ENCODE measurements at places on chromosomes 5 and 9. TPM values are rescaled to one million over a fixed set of nuclear protein-coding genes. Genes with fewer than 3 reads are reported as not detected.

DNA sequence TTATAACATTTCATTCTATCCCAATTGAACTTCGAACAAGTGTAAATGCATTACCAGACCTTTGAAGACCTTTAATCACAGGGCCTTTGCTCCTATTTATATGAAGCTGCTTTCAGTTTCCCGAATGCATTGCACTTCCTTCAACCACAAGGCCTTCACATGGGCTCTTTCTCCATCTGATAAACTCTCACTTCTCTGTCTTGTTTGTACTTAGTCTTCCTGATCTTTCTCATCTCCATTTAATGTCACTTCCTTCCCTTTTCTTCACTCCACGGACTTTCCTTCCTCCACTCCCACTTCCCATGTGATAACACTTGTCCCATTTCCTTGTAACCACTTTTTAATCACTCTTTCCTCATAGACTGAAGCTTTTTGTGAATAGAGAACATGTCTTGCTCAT is 74.3 kb upstream of the TNC start:
- DNase-seq, result no peak

TAF11L10 gene
- polyA plus RNA-seq, result not detected

IFNA21 gene
- polyA plus RNA-seq, result not detected

CAMK4 gene
- 16.7 TPM for polyA plus RNA-seq

DNA sequence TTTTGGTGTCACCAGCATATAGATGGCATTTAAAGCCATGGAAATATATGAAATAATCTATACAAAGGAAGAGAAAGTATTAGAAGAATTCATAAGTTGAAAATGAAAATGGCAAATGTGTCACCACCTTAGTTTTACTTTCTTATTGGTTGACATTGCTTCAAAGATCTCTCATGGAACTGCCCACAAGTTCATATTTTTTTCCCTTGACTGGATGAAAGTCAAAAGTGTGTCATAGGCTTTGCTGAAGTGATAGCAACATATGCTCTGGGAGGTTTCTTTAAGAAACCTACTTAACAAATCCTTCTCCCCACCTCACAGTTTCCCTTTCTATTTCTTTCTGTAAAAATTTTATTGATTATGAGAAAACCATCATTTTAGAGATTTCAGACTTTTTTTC is 127.2 kb downstream of the VPS13A start:
- DNase-seq, result no peak

- DNase-seq, result peak; percentile 71
Measured at GRCh38 chr5:5306696-5307095, 115.8 kb upstream of the ICE1 start.

- DNase-seq, result no peak
Measured at GRCh38 chr9:68964102-68964541, 49.8 kb downstream of the PRKACG start.

GRCh38 chr5:81533629-81534405 is 139.9 kb upstream of the ACOT12 start:
- DNase-seq, result no peak

COMMD10 gene
- 44.3 TPM for polyA plus RNA-seq

DNA sequence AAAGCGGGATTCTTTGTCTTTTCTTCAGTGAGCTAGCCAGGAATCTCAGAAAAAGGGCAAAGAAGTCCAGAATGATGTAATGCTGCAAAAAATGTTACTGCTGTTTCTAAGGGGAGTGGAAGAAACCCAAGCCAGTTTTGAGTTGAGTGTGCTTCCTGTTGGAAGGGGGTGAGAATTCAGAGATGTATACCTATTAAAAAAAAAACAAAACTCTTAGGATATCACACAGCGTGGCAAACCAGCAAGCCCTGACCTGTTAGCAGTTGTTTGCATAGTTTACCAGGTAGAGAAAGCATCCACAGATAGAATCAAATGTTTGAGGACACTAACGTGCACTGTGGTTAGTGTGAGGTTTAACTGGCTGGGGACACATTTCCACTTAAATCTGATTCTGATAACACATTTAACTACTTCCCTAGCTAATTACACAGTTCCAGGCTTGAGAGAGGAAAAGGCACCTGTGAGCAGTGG is 11.4 kb downstream of the BASP1 start:
- DNase-seq, result no peak

DNA sequence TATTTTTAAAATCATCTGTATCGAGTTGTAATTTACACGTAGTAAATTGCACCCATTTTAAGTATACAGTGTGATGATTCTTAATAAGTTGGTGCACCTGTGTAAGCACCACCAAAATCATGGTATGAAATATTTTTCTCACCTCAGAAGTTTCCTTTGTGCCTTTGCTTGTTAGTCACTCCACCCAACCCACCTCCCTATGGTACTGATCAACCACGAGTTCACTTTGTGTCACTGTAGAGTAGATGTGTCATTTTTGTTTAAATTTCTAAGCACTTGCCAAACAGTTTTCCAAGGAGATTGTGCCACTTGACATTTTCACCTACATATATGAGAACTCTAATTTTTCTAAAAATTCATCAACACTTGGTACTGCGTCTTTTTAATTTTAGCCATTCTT is 806.5 kb downstream of the TLR4 start:
- no peak for DNase-seq

DNM1 gene
- polyA plus RNA-seq, result 78.7 TPM

ELAVL2 gene
- 4.5 TPM for polyA plus RNA-seq

GPX3 gene
- 149 TPM for polyA plus RNA-seq

DNA sequence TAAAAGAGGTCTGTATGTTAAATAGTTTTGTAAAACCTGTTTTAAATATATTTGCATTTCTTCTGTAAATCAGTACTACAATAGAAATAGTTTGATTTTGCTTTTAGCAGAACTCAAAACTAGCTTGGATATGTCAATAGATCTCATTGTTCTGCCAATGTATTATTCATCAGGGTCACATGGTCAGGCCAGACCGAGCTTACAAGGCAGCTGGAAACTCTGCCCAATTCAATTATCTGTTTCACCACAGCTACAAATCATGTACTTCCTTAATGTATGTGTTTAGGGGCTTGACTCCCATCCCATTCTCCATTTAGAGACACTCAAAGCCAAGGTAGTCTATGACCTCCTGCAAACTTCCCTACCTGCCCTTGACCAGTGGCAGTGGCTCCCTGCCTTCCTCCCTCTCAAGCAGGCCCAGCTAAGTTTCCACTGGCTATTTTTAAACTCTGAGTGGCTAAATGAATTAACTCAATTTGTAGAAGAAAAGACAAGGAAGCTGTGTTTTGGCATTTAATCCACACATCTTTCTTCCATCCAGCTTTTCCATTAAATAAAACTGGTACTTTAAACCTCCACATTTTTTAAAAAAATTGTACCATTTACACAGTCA is 46.4 kb upstream of the SELENOP start:
- no peak for DNase-seq

DNA sequence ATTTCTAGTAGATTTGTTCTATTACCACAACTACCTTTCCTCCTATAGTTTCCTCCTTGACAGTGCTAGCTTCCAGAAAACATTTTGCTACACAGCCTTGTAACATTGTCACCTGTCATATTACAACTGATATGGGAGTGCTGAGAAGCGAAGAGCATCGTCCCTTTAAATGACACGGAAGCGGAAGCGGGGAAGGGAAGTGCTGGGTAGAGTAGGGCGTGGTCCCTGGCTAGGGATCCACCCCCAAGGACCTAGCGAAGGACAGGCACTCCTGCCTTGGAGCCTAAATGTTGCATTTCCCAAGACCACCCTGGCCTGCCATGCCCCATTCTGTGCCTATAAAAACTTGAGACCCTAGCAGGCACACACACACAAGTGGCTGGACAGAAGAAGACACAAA is 57.4 kb upstream of the RANBP6 start:
- no peak for DNase-seq

PCDHB16 gene
- 7.0 TPM for polyA plus RNA-seq

SNCB gene
- polyA plus RNA-seq, result 0.21 TPM

- DNase-seq, result no peak
Measured at GRCh38 chr9:92798358-92798757, 33.7 kb upstream of the BICD2 start.

- DNase-seq, result peak; percentile 45
Measured at GRCh38 chr5:130720355-130720754, 444.7 kb downstream of the HINT1 start.

PCDHB12 gene
- polyA plus RNA-seq, result 7.6 TPM

DNA sequence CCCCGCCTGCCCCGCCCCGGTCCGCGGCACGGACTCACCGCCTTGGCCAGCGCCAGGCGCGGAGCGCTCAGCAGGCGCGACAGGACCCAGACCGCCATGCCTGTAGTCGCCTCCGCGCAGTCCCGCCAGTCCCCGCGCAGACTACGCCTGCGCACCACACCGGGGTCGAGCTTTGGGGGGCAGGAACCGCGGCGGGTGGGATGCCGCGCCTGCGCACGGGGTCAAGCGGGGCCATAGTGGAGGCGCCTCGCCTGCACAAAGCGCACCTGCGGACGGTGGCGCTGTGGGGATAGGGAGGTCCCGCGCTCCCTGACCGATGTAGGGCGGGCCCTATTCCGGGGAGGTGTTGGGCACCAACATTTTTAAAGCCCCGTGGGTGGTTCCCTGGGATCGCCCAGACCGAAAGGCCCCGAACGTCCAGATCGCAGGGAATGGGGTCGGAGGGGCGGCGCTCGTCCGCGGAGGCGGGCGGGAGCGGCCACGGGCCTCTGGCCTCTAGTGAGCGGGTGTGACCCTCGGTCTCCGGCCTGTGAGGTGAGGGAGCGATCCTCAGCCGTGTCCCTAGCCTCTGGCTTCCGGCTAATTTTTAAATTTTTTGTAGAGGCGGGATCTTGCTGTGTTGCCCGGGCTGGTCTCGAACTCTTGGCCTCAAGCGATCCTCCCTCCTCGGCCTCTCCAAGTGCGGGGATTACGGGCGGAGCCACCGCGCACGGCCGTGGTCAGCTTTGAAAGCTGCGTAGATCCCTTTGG is 70.8 kb upstream of the LPCAT1 start:
- DNase-seq, result peak; percentile 79

MRRF gene
- 41.3 TPM for polyA plus RNA-seq

- DNase-seq, result no peak
Measured at GRCh38 chr5:74392711-74393351, 247.7 kb downstream of the ENC1 start.

SUB1 gene
- 252 TPM for polyA plus RNA-seq

CAST gene
- polyA plus RNA-seq, result 163 TPM

GRCh38 chr5:81961651-81962440 is 10.0 kb upstream of the ATG10 start:
- DNase-seq, result no peak

DNA sequence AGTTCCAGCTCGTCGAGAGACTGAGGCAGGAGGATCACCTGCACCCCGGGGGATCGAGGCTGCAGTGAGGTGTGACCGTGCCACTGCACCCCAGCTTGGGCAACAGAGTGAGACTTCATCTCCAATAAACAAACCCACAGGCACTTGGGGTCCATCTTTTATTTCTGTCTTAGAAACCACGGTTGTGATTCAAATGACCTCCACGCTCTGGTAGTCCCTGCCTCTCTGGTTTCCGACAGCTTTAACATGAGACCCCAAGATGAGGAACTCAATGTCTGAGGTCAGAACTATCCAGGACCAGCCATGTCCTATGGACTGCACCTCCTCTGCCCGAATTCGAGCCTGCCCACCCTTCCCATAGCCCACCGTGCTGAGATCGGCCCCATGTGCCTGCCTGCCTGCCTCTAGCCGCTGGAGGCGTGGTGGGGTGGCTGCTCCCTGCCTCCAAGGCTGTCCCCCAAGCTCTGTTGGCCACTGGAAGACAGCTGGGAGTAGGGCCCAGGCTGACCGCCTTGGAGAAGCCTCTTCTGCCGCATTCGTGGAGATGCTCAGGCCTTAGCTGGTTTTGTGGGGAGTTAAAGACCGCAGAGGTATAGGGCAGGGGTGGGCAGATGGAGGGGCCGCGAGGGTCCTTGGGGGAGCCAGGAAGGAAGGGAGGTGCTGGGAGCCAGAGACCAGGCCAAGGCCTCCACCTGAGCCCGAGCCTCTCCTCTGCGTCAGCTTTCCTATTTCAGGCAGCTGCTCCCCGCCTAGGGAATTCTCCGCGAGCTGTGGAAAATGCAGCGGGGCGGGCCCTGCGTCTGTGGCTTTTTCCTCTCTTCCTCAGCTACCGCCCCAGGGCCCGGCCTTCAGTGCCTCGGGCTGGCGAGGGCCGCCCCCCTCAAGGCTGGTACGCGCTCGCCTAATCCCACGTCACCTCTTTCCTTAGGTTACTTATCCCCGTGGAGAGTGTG is 6.9 kb upstream of the WDR5 start:
- peak; percentile 56 for DNase-seq

SLC4A9 gene
- not detected for polyA plus RNA-seq

DNA sequence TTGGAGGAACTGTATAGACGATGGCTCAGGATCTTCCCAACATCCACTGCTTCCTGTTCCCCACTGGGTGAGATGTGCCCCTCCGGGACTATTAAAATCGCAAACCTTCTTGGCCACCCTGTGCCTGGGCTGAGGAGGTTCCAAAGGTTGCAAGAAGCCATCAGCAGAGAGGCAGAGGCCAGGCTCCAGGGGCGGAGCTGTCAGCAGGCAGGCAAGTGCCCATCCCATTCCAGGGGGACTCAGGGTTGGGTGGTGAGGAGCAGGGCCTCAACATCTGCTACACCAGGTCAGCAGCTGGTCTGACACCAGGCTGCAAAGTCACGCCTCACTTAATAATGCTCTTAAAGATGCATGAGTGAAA is 2.2 kb downstream of the BTNL3 start:
- no peak for DNase-seq

CA9 gene
- polyA plus RNA-seq, result 0.86 TPM

GRCh38 chr5:2201421-2201820 is 318.7 kb upstream of the IRX4 start:
- no peak for DNase-seq

DNA sequence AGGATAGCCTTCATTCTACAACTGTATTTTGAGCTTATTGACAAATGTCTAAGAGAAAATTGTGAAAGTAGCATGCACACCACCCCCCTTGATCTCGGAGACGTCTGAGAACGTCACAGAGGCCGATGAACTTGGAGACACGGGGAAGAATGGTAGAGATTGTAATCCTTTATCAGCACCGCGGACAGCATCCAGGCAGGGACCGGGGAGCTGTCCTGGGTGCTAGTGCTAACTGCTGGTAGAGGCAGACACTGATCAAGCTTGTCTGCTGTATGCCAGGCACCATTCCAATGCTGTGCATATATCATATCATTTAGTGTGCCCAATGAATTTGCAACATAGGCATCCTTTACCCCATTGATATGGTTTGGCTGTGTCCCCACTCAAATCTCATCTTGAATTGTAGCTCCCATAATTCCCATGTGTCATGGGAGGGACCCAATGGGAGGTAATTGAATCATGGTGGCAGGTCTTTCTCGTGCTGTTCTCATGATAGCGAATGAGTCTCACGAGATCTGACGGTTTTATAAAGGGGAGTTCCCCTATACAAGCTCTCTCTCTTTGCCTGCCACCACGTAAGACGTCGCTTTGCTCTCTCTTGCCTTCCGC is 98.8 kb downstream of the LHX2 start:
- DNase-seq, result no peak

DNA sequence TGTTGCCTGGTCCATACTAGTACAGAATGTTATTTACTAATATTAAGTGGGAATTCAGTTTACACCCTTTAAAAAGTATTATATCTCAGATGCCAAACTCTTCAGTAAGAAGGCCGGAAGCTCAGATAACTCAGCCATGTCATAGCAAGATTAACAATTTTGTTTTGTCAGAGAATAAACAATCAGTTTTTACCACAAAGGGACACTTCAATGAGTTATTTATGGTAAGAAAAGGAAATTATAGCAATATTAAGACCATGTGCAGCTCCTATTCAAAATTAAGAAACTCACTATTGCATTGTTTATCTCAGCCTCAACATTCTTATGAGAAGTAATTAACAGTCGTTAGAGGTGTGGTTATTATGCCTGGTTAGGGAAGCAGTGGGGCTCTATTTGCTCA is 13.1 kb upstream of the ARL15 start:
- no peak for DNase-seq

- no peak for DNase-seq
Measured at GRCh38 chr5:55638455-55638854, 73.7 kb downstream of the SLC38A9 start.

TIGD6 gene
- 4.0 TPM for polyA plus RNA-seq

- DNase-seq, result no peak
Measured at GRCh38 chr5:136636001-136636400, 270.7 kb upstream of the TRPC7 start.
